ENCODE measurements at places on chromosomes 13 and 19.
A peak's percentile ranks its signal among the peaks of the same experiment; 100 is the strongest.

DNA sequence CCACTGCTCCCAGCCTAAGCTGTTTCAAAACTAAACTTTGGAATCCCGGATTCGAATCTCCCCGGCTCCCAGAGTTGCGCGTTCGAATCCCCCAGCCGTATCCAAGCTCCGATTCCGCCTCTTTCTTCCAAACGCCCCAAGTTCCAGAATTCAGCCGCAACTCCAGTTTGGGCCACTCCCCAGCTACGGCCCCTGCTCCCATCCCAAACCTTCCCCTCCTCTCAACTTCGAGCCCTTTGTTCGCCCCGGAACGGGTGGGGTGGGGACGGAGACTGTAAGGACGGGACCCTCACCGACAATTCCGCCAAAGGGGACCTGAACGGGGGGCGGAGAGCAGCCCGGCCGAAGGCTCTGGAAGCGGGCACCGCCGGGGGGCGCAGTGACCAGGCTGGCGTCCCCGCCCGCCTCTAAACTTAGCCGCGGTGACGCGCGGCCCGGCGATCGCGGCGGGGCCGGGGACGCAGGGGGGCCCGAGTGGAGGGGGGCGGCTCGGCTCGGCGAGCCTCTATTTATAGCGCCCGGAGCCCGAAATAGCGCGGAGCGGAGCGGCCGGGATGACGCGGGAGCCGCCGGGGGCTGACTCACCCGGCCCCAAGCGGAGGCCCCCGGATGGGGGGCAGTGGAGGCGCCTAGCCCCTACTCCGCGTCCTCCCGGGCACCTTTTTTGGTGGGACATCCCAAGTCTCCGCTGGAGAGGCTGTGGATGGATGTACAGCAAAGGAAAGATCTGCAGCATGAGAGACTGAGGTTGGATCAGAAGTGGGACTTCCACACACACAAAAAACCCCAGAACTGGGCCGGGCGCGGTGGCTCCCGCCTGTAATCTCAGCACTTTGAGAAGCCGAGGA, 4.9 kb upstream of the ERCC1 start:
- peaks cover 11% of the 10 kb centered on the region for H3K27me3 ChIP-seq
- DNase-seq: no peak
- no peak overlapping the region for H3K27ac ChIP-seq
- H3K4me3 ChIP-seq: peak overlapping the region; percentile 86

DNA sequence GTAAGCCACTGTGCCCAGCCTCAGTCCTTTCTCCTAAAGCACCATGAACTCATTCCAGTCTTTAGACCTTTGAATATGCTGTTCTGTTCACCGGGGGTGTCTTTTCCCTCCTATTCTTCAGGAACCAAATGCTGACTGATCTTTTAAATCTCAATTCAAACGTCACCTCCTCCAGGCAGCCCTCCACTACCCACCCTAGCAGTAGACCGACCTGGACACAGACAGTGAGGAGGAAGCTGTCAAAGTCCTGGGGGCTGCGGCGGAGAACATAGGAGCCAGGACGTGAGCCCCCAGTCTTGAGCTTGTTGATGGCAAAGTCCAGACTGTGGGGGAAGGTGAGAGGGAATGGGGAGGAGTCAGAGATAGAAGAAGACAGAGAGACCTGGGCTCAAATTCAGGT, 7.8 kb downstream of the JAK3 start:
- no peak for DNase-seq
- H3K27ac ChIP-seq: no peak overlapping the region
- peak overlapping the region; percentile 45 for H3K4me3 ChIP-seq
- H3K27me3 ChIP-seq: peaks cover 38% of the 10 kb centered on the region
- peaks cover 6% of the 10 kb centered on the region for H3K4me1 ChIP-seq

DNA sequence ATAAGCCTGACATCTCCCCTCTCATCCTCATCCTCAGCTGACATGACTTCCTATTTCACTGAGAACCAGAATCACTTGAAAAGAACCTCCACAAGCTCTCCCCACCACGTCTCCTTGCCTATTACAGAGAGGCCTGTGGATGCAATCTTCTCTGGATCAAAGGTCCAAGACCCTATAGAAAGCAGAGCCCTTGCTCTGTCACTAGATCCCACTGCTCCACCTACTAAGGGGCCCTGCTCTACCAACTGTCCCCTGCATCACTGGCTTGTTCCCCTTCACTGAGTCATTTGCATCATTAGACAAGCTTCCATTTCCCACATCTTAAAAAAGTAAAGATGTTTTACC, 40.8 kb downstream of the RCBTB2 start:
- no peak overlapping the region for H3K4me3 ChIP-seq
- no peak for DNase-seq
- no peak overlapping the region for H3K27ac ChIP-seq
- no peaks in the 10 kb centered on the region for H3K27me3 ChIP-seq
- H3K4me1 ChIP-seq: peaks cover 3% of the 10 kb centered on the region

GRCh38 chr13:98599502-98600328, 22.8 kb upstream of the STK24 start:
- H3K27me3 ChIP-seq: no peaks in the 10 kb centered on the region
- H3K27ac ChIP-seq: no peak overlapping the region
- H3K4me3 ChIP-seq: no peak overlapping the region
- H3K36me3 ChIP-seq: no peaks in the 10 kb centered on the region
- peaks cover 7% of the 10 kb centered on the region for H3K4me1 ChIP-seq

GRCh38 chr19:43806848-43807247, 4.6 kb upstream of the LYPD5 start:
- DNase-seq: no peak
- no peaks in the 10 kb centered on the region for H3K36me3 ChIP-seq
- H3K4me3 ChIP-seq: no peak overlapping the region
- peaks cover under 1% of the 10 kb centered on the region for H3K4me1 ChIP-seq
- H3K27me3 ChIP-seq: peaks cover 28% of the 10 kb centered on the region
- no peak overlapping the region for H3K27ac ChIP-seq

DNA sequence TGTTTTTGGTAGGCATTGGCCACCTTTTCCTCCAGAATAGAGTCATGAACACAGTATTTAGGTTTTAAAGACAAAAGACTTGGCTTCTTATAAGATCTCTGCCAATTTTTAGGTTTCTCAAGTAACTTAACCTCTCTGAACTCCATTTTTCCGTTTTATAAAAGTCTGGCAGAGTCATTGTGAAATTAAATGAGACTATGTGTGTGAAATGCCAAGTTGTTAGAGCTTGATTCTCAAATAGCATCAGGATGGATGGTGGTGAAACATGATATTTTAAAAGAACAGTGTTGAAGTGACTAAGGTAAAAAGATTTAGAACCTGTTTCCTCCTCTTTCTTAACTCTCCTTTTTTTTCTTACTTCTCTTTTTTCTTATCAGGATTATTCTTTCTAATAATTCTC, 617.7 kb upstream of the SLITRK1 start:
- H3K36me3 ChIP-seq: no peaks in the 10 kb centered on the region
- no peak overlapping the region for H3K27ac ChIP-seq
- H3K4me1 ChIP-seq: peaks cover 5% of the 10 kb centered on the region
- no peak for DNase-seq

DNA sequence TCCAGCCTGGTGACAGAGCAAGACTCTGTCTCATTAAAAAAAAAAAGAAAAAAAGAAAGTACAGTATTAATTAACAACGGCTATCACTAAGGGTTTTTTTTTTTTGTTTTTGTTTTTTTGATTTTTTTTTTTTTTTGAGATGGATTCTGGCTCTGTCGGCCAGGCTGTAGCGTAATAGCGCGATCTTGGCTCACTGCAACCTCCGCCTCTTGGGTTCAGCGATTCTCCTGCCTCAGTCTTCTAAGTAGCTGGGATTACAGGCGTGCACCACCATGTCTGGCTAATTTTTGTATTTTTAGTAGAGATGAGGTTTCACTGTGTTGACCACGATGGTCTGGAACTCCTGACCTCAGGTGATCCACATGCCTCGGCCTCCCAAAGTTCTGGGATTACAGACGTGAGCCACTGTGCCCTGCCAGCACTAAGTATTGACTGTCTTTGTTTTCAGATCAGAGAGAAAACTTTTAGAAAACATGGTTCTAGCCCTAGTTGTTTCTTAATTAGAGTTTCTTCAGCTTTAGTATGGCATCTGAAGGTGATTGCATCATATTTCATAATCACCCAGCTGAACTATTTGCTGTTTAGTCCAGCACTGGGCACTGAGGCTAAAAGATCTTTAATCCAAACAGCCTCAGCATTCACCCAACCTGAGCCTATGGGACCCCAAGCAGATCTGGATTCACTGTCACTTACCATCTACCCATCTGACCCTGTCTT, 2.7 kb upstream of the GATAD2A start:
- H3K36me3 ChIP-seq: no peaks in the 10 kb centered on the region
- peak overlapping the region; percentile 96 for H3K27ac ChIP-seq
- H3K4me3 ChIP-seq: peak overlapping the region; percentile 82
- no peaks in the 10 kb centered on the region for H3K27me3 ChIP-seq
- H3K4me1 ChIP-seq: peaks cover 26% of the 10 kb centered on the region
- DNase-seq: no peak

- no peak overlapping the region for H3K4me3 ChIP-seq
- no peaks in the 10 kb centered on the region for H3K4me1 ChIP-seq
- H3K36me3 ChIP-seq: no peaks in the 10 kb centered on the region
- DNase-seq: no peak
Measured at GRCh38 chr19:7507884-7508283, 8.0 kb upstream of the ZNF358 start.

- H3K27me3 ChIP-seq: peaks cover 31% of the 10 kb centered on the region
- peak overlapping the region; percentile 88 for H3K4me3 ChIP-seq
- H3K27ac ChIP-seq: peak overlapping the region; percentile 95
- DNase-seq: no peak
- peaks cover 11% of the 10 kb centered on the region for H3K4me1 ChIP-seq
- no peaks in the 10 kb centered on the region for H3K36me3 ChIP-seq
Measured at GRCh38 chr19:47729799-47730520, 15.4 kb upstream of the NOP53 start.

- no peaks in the 10 kb centered on the region for H3K4me1 ChIP-seq
- peak overlapping the region; percentile 89 for H3K4me3 ChIP-seq
- DNase-seq: peak; percentile 62
- H3K36me3 ChIP-seq: peaks cover 9% of the 10 kb centered on the region
Measured at GRCh38 chr19:36256853-36257519, 42.1 kb downstream of the ZNF146 start.

- H3K36me3 ChIP-seq: no peaks in the 10 kb centered on the region
- no peak for DNase-seq
- H3K4me3 ChIP-seq: no peak overlapping the region
- peaks cover 18% of the 10 kb centered on the region for H3K4me1 ChIP-seq
- H3K27ac ChIP-seq: no peak overlapping the region
Measured at GRCh38 chr13:52936806-52937205, 88.4 kb upstream of the PCDH8 start.

GRCh38 chr13:19695428-19695827, 62.0 kb downstream of the MPHOSPH8 start:
- H3K4me3 ChIP-seq: no peak overlapping the region
- H3K27ac ChIP-seq: no peak overlapping the region
- H3K4me1 ChIP-seq: peaks cover 13% of the 10 kb centered on the region
- no peak for DNase-seq
- H3K36me3 ChIP-seq: peaks cover 25% of the 10 kb centered on the region

DNA sequence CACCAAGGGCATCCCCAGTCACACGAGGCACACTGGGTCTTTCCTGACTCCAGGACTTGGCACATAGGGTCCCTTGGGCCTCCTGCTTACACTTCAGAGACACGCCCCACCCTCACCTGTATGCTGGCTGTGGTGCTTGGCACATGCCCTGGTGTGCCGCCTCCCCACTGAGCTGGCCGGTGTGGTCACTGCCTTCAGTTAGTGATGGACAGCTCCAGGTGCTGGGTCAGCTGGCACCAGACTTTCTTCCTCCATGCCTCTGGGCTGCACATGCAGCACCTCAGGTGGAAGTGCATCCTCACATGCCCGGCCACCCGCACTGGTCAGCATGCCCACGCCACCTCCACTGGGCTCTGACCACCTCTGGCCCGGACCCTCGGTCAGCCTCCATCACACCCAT, 52.9 kb downstream of the KLF2 start:
- H3K36me3 ChIP-seq: peaks cover 14% of the 10 kb centered on the region
- H3K4me3 ChIP-seq: no peak overlapping the region
- H3K27me3 ChIP-seq: no peaks in the 10 kb centered on the region

DNA sequence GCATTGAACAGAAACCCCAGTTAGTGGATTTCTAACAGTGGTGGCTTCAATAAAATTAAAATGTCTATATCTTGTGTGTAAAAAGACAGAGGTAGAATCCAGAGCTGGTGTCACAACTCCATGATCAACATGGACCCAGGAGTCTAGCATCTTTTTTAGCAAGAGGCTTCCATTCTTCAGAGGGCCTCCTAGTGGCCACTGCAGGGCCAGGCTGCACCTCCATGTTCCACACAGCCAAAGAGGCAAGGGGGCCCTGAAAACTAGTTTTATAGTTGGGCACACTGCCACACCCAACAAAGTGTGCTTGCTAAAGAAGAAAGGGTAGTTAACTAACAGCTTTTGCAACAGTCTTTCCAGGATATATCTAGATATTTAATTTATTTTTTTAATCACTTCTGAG, 12.9 kb downstream of the N4BP2L1 start:
- H3K27me3 ChIP-seq: no peaks in the 10 kb centered on the region
- no peak overlapping the region for H3K4me3 ChIP-seq
- H3K36me3 ChIP-seq: peaks cover 3% of the 10 kb centered on the region

GRCh38 chr13:99979453-99980200, 2.0 kb upstream of the ZIC2 start:
- no peak overlapping the region for H3K27ac ChIP-seq
- peak overlapping the region; percentile 79 for H3K4me3 ChIP-seq

- H3K27ac ChIP-seq: no peak overlapping the region
- H3K36me3 ChIP-seq: no peaks in the 10 kb centered on the region
- no peak for DNase-seq
- H3K4me1 ChIP-seq: no peaks in the 10 kb centered on the region
- no peaks in the 10 kb centered on the region for H3K27me3 ChIP-seq
- H3K4me3 ChIP-seq: no peak overlapping the region
Measured at GRCh38 chr19:49366110-49366509, 2.4 kb downstream of the DKKL1 start.

GRCh38 chr19:5107432-5108122, 138.7 kb downstream of the KDM4B start:
- H3K4me1 ChIP-seq: peaks cover 3% of the 10 kb centered on the region
- H3K36me3 ChIP-seq: peaks cover 12% of the 10 kb centered on the region
- no peak overlapping the region for H3K4me3 ChIP-seq
- DNase-seq: no peak
- no peaks in the 10 kb centered on the region for H3K27me3 ChIP-seq
- H3K27ac ChIP-seq: no peak overlapping the region

DNA sequence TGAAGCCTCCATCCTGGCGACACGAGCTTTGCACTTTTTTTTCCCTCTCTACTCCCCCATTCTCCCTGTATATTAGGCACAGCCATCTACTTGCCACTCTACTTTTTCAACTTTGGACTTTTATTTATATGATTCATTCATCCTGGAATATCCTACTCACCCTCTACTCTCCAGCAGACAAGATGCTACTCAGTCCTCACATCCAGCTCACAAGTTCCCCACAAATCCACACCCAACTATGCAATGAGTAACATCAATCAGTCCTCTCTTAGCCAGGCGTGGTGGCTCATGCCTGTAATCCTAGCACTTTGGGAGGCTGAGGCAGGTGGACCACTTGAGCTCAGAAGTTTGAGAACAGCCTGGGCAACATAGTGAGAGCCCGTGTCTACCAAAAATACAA, 23.9 kb upstream of the URAD start:
- H3K27me3 ChIP-seq: peaks cover 33% of the 10 kb centered on the region
- H3K4me1 ChIP-seq: no peaks in the 10 kb centered on the region
- H3K27ac ChIP-seq: no peak overlapping the region
- H3K36me3 ChIP-seq: no peaks in the 10 kb centered on the region
- no peak for DNase-seq
- no peak overlapping the region for H3K4me3 ChIP-seq
